ENCODE measurements at places on chromosomes 12 and 14. TPM values are rescaled to one million over a fixed set of nuclear protein-coding genes. Genes with fewer than 3 reads are reported as not detected.

The DNAJC22 gene
- 25.4 TPM for polyA plus RNA-seq

The PHLDA1 gene
- polyA plus RNA-seq, result 35.4 TPM

The C3AR1 gene
- 2.4 TPM for polyA plus RNA-seq

The CYP27B1 gene
- polyA plus RNA-seq, result 1.6 TPM

The COL2A1 gene
- 33.7 TPM for polyA plus RNA-seq

The AQP6 gene
- polyA plus RNA-seq, result 28.6 TPM

The ASPG gene
- polyA plus RNA-seq, result 14.9 TPM

The TTC6 gene
- polyA plus RNA-seq, result 0.34 TPM

The NPFF gene
- polyA plus RNA-seq, result 1.1 TPM

The ITGA7 gene
- polyA plus RNA-seq, result 38.9 TPM

The SDR9C7 gene
- polyA plus RNA-seq, result 0.21 TPM

The CYP46A1 gene
- polyA plus RNA-seq, result 4.1 TPM

The SLC8A3 gene
- 0.25 TPM for polyA plus RNA-seq

The AMHR2 gene
- 0.24 TPM for polyA plus RNA-seq

The MANSC1 gene
- 29.9 TPM for polyA plus RNA-seq

The SLC2A14 gene
- 0.25 TPM for polyA plus RNA-seq

The SDS gene
- polyA plus RNA-seq, result 0.19 TPM

The BEGAIN gene
- 2.3 TPM for polyA plus RNA-seq

The KLRC4 gene
- polyA plus RNA-seq, result not detected

The GLIPR1 gene
- 13.2 TPM for polyA plus RNA-seq

The NKX2-1 gene
- polyA plus RNA-seq, result not detected

The MYF5 gene
- 0.18 TPM for polyA plus RNA-seq

The CCDC85C gene
- 34.5 TPM for polyA plus RNA-seq

The ANO4 gene
- polyA plus RNA-seq, result 1.5 TPM

The NYNRIN gene
- polyA plus RNA-seq, result 58.4 TPM

The FOXG1 gene
- 0.07 TPM for polyA plus RNA-seq

The SLC5A8 gene
- polyA plus RNA-seq, result 53.6 TPM

The OTOGL gene
- 0.81 TPM for polyA plus RNA-seq

The LRRK2 gene
- polyA plus RNA-seq, result 23.0 TPM

The PLEKHD1 gene
- polyA plus RNA-seq, result 3.8 TPM

The SALL2 gene
- 62.0 TPM for polyA plus RNA-seq

The HOXC13 gene
- polyA plus RNA-seq, result not detected

The BDKRB2 gene
- 3.7 TPM for polyA plus RNA-seq

The ANKS1B gene
- 5.4 TPM for polyA plus RNA-seq

The ENDOU gene
- 0.46 TPM for polyA plus RNA-seq

The PA2G4 gene
- polyA plus RNA-seq, result 173 TPM

The KCNA5 gene
- 2.4 TPM for polyA plus RNA-seq

The PRB2 gene
- polyA plus RNA-seq, result not detected

The HOXC4 gene
- 44.4 TPM for polyA plus RNA-seq

The KLRG1 gene
- polyA plus RNA-seq, result 1.8 TPM

The KLRB1 gene
- 6.4 TPM for polyA plus RNA-seq

The CEBPE gene
- 0.30 TPM for polyA plus RNA-seq
